ENCODE measurements at places on chromosomes 1 and 21.

DNA sequence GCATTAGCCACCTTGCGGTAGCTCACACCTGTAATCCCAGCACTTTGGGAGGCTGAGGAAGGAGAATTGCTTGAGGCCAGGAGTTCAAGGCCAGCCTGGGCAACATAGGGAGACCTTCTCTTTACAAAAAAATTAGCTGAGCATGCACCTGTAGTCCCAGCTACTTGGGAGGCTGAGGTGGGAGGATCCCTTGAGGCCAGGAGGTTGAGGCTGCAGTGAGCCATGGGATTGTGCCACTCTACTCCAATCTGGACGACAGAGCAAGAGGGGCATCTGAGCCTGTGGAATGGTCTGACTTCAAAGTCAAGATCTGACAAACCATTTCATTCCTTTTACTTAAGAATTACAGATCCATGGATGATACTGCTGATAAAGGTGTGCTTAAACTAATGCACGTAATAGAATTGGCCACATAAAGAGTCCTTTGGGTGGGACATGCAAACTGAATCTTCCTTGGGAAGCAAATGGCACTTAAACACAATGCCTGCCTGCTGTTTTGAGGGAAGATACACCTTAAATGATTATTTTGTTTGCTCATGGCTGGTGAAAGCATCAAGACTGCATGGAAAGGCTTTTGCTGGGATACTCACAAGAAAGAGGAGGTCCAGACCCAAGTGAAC is 2.5 kb upstream of the TMEM201 start:
- no peak for DNase-seq

DNA sequence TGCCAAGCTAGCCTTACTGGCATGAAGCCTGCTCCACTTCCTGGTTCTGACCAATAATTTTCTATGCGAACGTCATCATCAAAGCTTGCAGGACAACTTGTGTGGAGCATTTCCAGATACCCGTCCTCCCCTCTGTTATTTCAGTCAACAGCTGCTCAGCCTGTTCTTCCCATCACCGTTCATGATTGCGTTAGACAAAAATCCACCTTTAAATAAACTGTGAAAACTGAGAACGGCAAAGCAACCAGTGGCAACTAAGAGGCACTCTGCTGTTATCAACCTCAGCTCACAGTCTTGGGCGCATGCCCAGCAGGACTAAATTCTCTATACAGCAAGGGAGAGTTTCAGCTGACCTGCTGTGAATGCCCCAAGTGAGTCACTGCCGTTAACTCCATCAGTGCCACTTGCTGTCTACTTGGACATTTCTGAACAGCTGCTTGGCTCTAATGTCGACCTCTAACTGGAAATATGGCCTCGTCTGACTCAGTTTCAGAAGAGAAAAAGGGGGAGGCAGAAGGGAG is 207.4 kb upstream of the RUNX1 start:
- DNase-seq, result peak; percentile 74

- DNase-seq, result no peak
Observed at GRCh38 chr1:33242652-33243051, 13.6 kb upstream of the ZNF362 start.

GRCh38 chr1:155038602-155039307 is 5.1 kb downstream of the DCST1 start:
- DNase-seq, result no peak

- DNase-seq, result peak; percentile 66
Observed at GRCh38 chr1:156896490-156897033, 3.0 kb downstream of the PEAR1 start.

GRCh38 chr1:231241750-231242149 is 738 bp downstream of the GNPAT start:
- DNase-seq, result no peak

- no peak for DNase-seq
Observed at GRCh38 chr21:28856588-28857250, 136.0 kb downstream of the LTN1 start.

DNA sequence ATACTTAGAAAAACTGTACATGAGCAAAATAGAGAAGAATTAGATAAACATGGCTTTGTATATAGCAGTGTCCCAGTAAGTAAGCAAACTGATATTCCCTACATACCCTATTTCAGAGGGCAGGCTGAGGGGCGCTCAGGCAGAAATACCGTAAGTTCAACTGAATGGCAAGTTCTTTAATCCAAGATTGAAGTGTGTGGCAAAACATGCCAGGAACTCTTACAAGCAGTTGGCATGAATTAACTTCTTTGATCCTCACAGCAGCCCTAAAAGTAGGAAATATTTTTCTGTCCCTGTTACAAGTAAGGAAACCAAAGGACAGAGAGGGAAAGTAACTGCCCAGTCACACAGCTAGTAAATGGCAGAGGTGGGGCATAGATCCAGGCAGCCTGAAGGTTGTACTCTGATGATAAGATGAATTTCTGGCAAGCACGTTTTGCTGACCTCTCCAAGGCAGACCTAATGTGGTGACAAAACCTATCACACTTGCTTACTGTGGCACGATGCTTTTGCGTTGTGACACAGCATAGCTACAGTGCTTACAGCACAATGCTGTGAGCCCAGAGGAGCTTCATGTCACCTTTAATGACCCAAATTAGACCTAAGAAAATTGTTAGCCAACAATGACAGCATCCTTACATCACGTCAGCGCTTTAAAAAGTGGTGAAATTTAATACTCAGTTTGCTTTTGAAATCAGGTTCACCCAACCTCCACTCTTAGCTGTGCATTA is 35.0 kb upstream of the THEM4 start:
- no peak for DNase-seq
